ENCODE measurements at places on chromosomes 6 and 20.

DNA sequence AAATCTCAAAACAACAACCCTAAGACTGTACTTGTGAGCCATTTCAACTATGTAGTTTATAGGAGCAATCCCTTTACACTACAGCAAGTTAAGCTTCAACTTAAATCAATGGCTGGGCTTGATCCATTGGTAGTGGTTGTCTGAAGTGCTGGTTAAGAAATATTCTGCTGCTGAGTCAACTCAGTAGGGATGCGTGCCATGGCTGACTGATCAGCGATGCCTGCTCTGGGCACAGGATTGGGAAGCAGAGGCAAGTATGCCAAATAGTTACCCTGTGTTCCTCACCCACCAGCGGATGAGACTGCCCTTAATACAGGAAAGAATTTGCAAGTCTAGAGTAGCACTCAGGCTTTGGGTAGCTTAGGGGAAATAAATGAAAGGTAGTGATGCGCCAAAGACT, 41.5 kb downstream of the GCM1 start:
- no peak for DNase-seq

DNA sequence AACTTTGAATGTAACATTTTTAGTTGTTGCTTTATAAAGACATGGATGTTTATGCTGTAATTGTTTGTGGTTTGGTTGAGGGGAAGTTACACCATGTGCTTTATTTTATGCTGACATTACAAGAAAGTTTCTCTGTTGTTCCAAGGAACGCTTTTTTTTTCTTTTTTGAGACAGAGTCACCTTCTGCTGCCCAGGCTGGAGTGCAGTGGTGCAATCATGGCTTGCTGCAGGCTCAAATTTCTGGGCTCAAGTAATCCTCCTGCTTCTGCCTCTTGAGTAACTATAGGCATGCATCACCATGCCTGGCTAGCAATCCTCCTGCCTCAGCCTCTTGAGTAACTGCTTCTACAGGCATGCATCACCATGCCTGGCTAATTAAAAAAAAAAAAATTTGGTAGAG, 21.0 kb upstream of the IFNGR1 start:
- DNase-seq = no peak

GRCh38 chr6:37323580-37323979, 30.2 kb upstream of the RNF8 start:
- no peak for DNase-seq

GRCh38 chr20:59421089-59421488, 120.7 kb downstream of the EDN3 start:
- DNase-seq = no peak

- DNase-seq = no peak
Observed at GRCh38 chr20:3930265-3931206, 41.3 kb downstream of the PANK2 start.

DNA sequence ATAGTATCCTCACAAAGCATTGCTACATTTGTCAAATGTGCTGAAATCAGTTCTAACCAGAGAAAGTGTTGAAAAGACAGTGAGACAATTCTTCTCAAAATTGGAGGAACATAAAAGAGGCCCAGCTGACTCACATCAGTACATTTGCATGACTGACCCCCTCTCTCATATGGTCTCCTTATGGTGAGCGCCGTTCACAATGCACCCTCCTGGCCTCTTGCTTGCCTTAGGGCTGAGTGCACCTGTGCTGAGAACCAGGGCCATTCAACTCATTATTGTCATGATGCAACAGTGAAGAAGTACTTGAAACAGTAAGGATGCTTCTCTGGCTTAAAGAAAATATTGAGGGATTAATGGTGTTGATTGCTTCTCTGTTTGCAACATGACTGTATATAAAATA, 375.2 kb upstream of the AGPAT4 start:
- DNase-seq = no peak

GRCh38 chr20:57409316-57409671, 18.1 kb downstream of the RBM38 start:
- DNase-seq = no peak

DNA sequence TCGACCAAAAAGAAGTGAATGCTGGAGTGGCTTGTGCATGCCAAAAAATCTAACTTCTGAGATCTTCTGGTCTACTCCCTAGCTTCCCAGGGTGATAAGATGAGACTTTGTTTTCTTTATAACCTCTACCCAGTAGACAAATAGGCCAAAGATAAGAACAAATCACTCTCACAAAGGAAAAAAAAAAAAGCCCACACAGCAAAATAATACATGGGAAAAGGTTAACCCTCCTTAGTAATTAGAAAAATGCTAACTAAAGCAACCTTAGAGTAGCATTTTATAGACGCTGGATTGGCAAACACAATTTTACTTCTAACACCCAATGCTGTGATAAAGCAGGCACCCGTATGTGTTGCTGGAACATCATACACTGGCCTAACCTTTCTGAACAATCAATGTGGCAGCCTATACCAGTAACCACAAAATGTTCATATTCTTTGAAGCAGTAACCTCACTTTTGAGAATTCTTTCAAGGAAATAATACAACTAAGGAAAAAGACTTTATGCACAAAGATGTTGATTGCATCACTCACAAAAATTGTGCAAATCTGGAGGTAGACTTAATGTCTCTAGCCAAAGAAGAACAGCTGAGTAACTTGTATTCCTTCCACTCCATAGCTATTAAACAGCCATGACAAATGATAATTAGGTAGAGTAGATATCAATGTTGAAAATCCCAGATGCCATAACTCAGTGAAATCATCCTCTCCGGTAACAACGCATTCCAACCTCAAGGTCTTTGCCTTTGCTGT, 116.3 kb upstream of the QKI start:
- no peak for DNase-seq

DNA sequence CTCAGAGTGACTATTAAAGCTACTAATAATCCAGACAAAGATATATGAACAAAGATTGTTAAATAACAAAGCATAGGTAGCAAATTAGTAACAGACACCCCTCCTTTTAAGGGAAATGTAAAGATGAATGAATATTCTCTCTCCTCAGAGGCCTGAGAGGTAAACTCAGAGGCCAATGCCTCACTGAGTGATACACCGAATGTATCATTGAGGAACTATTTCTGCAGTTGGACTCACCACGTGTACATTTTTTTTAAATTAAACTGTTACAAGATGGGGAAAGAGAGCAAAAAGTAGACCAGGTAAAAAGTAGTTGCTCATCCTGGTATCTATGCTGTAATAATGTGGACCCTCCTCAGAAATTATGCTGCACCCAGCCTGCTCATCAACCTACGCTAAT, 72.3 kb upstream of the IPCEF1 start:
- no peak for DNase-seq

- DNase-seq = no peak
Observed at GRCh38 chr20:33110147-33110825, 30.8 kb downstream of the BPIFB4 start.

GRCh38 chr6:138529478-138529877, 30.2 kb upstream of the NHSL1 start:
- DNase-seq = no peak

- DNase-seq = peak; percentile 76
Observed at GRCh38 chr20:33568378-33568777, 78.5 kb downstream of the CBFA2T2 start.

GRCh38 chr6:126167726-126168125, 172.2 kb upstream of the CENPW start:
- no peak for DNase-seq

DNA sequence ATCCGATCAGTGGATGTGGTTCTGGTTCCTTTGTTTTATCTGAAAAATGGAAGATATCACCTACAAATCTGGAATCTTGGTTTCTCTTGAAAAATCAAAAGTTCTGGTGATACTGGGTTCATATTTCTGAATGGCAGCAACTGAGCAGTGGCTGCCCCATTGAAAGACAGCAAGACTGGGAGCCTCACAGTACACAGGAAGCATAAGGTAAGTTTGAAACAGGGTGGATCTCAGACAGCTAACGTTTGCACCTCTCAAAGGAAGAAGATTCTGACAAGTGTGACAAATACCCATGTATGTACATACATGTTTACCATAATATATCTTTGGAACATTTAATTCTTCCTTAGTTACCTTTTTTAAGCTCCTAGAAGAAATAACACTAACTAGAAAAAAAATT, at the start of gene SAMD3:
SAMD3 (minus strand) TSS at position 177 of the 400 bp plus-strand sequence. CDS start 7,678 bp downstream, outside the sequence.
- DNase-seq = no peak

DNA sequence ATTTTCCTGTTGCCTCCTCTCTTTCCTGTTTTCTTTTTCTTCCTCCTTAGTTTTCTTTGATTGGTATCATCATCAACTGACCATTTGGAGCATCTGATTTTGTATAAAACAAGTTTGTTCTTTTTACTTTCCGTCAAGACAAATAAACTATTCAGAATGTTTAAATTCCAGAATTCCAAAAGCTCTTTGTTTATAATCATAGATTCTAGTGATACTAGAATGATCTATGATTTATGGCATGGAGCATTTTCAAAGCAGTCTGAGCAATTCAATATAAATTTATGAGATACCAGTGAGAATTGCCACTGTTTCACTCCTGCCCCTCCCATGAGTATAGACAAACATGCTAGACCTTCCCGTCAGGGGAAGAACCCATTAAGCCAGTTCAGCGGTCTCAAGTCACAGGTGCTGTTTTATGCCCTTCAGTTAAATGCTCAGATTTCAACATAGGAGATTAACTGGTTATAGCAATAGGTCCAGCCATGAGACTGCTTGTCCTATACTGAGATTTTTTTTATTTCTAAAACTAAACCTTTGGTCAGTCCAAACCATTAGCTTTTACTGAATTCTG, 60.7 kb downstream of the GRIK2 start:
- DNase-seq = no peak

GRCh38 chr20:22449188-22449973, 135.0 kb downstream of the FOXA2 start:
- no peak for DNase-seq

DNA sequence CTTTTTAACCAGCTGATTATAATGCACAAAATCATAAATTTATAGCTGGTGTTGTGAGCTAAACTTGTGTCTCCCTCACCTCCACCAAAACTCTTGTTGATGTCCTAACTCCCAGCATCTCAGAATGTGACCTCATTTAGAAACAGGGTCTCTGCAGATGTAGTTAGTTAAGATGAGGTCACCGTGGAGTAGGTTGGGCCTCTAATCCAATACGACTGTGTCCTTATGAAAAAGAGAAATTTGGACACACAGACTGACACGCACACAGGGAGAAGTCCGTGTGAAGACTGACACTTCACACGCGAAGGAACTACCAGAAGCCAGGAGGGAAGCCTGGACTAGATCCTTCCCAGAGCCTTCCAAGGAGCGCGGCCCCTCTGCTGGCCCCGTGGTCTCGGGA, 46.5 kb downstream of the TRAM2 start:
- DNase-seq = no peak

DNA sequence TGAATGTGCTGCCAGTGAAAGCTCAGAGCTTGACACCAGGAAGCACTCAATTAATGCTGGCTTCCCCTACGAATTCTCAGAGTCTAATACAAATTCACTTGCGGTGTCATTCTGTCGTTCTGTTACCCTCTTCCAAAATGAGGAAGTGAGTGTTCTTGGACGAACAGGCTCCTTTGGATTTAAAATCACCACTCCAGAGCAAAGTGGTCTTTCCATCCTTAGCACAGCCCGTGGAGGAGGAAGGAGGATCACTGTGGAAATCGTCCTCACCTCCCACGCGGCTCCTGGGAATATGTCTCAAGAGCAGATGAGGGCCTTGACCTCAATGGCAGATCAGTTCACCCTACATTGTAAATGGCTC, 41.7 kb downstream of the RIOK1 start:
- no peak for DNase-seq

DNA sequence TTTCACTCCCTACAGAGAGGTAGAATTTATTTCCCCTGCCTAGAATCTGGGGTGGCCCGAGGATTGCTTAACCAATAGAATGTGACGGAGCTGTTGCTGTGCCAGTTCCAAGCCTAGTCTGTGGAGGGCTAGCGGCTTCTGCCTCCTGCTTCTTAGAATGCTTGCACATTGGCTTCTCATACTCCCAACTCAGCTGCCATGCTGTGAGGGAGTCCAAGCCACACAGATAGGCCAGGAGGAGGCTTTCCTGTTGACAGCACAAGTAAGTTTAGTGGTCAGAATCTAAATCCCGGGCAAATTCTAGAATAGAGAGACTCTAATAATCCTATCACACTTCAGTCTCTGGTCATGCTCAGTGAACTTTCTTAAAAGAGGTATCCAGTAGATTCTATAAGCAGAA, 57.5 kb upstream of the SNRPB2 start:
- no peak for DNase-seq

DNA sequence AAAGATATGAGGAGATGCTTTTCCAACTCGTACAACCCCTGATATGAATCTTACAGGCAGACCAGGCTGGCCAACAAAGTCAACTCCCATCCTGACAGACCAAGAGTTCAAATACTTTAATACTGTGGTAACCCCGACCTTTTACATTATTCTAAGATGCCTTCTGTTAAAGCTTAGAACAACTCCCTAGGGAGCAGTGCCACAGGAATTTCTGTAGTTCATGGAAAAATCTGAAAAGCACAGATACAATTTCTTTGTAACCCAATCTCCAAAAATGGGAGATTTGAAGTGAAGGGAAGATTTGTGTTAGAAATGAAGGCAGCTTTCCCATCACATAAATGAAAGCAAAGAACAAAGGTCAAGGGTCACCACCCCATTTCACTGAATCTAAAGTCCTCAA, 151.3 kb upstream of the BEND6 start:
- no peak for DNase-seq

DNA sequence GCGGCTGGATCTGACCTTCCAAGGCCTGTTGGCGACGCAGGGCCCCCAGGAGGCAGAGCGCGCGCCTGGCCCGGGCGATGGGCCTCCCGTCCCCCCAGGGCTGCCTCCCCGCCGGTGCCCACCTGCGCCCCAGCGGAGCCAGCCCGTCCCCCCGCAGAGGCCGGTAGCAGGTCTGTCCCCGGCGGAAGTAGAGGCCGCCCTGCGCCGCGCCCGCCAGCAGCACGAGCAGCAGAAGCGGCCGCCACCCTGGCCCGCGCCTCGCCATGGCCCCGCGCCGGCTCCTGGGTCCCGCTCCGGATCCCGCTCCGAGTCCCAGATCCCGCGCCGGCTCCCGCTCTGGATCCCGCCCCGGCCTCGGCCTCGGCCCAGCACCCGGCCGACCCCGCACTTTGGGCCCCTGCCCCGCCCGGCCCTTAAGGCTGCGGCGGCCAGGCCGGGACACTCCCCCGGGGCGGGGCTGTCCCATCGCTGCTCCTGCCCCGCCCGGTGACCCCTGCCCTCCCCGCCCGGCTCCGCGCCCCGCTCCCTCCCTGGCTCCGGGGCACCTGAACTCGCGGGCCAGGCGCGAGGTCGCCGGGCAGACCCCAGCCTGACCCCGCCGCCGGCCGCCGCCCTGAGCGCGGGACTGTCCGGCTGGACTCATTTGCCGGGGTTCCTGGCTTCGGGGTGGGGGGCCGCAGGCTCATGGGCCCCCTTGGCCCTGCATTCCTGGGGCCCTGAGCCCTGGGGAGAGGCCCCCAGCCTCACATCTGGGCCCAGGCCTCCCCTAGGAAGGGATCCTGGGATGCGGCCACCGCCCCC, at the start of gene CTSZ:
CTSZ (minus strand) TSS at position 391 of the 801 bp plus-strand sequence; CDS start at position 265, 126 bp downstream.
- peak; percentile 96 for DNase-seq

GRCh38 chr20:25626779-25627178, 3.0 kb upstream of the NANP start:
- DNase-seq = no peak

- no peak for DNase-seq
Observed at GRCh38 chr20:36607586-36608387, 2.2 kb downstream of the RAB5IF start.
